ENCODE measurements at places on chromosomes 1 and 21.

- DNase-seq: no peak
These were observed 648 bp upstream of the TRAPPC3 start for GRCh38 chr1:36149973-36150295.

DNA sequence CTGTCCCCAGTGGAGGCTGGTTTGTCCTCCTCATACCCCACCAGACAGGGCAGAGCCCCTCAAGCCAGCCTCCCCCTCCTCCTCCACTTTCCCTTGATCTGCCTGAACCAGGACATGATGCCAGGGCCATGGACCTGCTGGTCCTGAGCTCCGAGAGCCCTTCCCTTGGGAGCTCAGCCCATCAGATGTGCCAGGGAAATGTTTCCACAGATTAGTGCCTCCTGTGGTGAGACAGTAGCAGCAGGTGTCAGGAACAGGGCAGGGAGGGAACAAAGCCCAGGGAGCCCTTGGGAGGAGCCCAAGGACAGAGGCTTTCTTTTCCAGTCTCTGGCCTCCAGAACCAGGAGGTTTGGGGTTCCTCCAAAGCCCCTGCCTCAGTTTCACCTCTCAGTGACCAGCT lies 14.6 kb upstream of the SLC41A1 start:
- DNase-seq: no peak

GRCh38 chr21:36909901-36910561 lies 56.4 kb downstream of the HLCS start:
- DNase-seq: no peak

DNA sequence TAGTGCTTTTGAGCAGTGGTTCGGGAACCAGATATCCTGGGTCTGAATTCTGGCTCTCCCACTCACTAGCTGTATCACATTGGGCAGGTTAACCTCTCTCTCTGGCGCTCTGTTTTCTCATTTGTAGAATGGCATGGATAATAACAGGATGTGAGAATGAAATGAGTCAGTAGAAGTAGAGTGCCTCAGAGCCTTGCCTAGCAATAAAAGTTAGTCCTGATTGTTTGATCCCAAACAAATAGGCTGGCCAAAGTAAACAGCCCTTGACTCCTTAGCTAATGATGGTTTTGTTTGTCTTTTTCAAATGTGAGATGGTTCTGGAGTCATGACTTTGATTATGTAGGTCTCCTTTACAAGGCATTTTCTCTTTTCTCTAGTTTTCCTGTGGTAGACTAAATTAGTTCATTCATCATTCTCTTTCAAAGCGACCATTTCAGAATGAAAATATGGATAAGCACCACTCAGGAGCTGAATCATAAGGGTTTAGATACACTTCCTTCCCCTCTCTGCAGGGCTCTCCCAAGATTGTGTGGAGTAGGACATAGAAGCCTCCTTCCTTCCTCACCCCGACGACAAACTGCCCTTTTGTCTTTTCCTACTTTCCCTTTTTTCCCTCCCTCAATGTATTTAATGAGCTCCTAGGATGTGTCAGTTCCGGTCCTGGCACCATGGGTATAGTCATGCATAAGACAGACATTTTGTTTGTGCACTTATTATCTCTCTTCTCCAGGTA lies 23.1 kb downstream of the KIAA0040 start:
- peak; percentile 20 for DNase-seq

DNA sequence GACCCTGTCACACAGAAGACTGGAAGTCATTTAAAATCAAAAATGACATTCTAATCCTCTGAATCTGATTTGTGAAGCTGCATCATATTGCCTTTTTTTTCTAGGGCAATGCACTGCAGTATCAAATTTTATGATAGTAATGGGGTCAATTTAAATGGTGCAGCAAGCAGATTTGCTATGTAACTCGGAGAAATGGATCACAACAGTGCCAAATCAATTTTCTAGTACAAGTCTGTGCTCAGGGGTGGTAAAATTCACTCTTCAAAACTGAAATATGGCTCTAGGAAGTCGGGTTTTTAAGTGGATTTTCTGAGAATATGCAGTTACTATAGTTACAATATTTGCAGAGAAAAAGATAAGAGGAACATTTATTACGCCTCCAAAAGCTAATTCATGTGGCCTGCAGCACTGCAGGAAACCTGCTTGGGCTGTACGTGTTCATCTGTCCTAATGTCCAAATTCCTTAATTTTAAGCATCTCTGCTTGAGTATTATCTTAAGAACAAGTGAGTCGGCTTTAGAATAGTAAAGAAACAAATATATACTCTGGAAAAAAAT lies 31.5 kb downstream of the HLCS start:
- DNase-seq: no peak
